H1 (cell line): ENCODE measurements at places on chromosomes 2 and 18.

DNA sequence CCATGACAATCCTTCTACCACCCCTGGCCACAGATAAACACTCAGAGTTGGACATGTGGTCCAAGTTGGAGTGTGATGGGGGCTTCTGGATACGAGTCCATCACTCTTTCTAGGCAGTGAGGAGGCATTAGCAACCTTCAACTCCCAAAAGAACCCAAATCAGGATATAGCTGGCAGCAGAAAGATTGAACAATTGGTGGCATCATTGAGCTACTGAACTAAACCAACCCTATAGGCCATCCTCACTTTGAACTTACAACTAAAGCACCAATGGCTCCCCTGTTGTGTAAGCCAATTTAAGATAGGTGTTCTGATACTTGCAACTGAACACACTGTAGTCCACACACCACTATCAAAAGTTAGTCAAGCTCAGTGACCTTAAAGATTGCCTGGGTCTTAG, 24.0 kb upstream of the MARCO start:
- no peak for DNase-seq

- DNase-seq: no peak
Observed at GRCh38 chr2:191968120-191968519, 121.2 kb upstream of the CAVIN2 start.

DNA sequence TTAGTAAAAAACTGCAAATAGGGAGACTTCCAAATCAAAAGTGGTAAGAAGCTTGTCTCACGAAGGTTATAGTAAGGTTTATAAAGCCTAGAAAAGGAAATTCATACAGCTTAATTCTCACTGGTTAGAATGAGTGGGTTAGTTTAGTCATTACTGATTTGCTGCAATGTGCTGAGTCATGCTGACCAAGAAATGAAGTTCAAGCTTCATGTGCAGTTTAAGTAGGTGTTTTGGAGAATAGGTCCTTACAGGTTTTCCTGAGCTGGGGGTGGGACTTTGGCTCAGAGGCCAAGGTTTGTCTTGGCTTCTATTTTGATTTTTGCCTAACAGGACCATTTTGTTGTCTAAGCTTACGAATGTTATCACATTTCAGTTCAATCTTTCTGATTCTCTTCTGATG, 15.1 kb downstream of the CLIP4 start:
- no peak for DNase-seq

DNA sequence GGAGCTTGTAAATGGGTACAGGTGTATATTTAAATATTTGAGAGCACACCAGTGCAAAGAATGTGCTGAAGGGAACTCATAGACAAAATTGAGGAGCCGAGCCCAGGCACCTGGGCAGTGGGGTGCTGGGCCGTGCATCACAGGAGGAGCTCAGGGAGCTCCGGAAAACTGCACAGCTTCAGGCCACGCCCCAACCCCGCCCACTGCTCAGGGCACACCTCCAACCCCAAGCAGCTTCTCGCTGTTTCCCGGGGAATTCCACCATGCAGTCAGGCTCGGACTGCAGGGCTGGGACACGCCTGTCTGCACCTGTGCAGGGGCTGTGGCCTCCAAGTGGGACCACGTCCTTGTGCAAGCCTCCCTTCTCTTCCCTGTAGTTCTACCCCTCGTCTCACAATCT, 243.0 kb downstream of the HDAC4 start:
- DNase-seq: no peak

DNA sequence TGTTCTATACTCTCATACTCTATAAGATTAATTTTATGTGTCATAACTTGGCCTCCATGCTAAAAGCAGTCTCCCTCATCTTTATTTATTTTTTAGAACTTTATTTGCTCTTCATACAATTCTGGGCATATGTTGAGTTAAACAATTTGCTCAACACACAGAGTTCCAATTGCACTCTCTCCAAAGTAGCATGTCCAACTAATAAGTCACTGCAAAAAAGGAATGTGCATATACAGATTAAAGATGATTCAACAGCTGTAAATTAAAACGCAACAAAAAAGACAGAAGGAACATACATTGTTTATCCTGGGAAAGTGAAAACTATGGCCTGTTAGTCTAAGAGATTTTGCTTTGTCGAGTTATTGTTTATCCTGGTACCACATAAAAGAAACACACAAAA, 277.7 kb upstream of the ACVR2A start:
- no peak for DNase-seq

DNA sequence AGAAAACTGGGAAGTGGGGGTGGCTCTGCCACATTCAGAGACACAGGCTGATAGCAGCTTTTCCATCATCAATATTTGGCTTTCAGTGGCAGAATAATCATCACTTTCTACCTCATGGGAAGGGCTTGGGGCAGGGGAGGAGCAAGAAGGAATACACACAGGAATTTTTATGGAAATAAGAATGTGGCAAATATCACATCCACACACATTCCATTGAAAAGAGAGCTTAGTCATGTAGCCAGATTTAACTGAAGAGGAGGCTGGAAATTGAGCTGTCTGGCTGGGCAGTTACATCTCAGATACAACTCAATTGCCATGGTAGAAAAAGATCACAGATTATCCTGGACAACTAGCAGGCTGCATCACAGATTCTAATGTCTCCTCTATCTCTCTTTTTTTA, 1474.0 kb upstream of the ACVR2A start:
- no peak for DNase-seq

- no peak for DNase-seq
Observed at GRCh38 chr2:54466870-54467269, 10.7 kb downstream of the SPTBN1 start.

DNA sequence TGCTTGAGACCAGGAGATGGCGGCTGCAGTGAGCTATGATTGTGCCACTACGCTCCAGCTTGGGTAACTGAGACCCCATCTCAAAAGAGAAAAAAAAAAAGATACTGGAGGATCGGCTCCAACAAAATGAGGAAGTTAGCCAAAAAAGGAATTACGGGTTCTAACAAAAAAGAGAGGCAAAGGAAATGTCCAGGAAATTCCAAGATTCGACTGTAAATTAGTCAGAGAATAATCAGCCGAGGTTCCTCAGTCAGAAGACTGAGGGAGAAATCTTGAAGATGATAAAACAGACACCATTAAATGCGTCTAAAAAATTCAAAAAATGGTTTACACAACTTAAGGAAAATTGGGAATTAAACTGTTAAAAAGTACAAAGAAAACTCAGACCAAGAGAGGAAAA, 89.5 kb downstream of the AAK1 start:
- DNase-seq: no peak

DNA sequence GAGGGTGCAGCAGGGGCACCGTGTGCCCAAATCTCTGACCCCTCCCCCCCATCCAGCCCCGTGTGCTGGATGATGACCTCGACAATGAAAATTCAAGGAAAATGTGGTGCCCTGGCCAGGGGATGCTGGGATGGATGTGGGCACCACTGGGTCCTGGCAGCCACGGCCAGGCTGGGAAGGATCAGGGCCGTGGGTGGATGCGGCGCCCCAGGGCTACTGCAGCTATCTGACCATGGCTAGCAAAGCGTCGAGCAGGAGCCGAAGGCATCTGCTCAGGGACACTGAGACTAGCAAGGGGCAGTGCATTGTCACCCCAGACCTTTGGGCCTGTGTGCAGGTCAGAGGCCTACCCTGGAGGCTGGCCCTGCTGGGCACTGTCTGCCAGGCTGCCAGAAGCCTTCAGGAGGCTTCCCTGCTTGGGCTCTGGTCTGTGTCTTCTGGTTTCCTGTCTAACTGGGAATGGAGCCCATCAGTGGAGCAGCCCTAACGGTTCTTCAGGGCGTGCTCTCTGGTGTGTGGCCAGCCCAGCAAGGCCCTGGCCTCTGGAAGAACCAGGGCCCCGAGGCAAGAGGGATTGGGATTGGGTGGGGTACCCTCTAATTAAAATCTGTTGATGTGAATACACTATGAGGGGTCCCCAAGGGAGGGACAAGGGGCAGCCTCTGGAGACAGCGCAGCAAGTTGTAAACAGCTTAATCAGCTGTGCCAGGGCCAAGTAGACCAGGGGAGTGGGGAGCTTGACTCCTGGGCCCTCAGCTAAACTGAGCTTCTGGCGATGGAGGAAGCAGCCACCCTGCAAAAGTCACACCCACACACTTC, 98.0 kb downstream of the STPG4 start:
- DNase-seq: no peak

DNA sequence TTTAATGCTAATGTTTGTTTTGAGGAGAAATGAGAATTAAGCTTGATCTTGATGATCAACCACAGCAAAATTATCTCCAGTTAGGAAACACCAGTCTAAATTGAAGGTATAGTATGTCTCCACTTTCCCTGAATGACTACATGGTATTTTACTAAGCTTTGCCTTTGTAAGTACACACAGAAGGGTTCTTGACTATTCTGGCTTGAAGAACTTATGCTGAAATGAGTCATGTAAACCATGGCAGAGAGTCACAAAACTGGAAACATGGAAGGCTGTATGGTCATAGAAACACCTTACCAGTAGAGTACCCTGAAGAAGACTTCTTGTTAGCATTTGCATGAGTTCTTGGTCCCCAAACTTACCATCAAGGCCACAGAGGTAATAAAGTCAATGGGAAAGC, 250.5 kb downstream of the SLC8A1 start:
- DNase-seq: no peak

GRCh38 chr2:107475859-107476258, 350.8 kb upstream of the RGPD4 start:
- DNase-seq: no peak

- peak; percentile 50 for DNase-seq
Observed at GRCh38 chr2:11155381-11156035, at the start of gene SLC66A3. TSS of gene SLC66A3 (plus strand) at chr2:11155467. CDS start at chr2:11155547, 80 bp downstream.

DNA sequence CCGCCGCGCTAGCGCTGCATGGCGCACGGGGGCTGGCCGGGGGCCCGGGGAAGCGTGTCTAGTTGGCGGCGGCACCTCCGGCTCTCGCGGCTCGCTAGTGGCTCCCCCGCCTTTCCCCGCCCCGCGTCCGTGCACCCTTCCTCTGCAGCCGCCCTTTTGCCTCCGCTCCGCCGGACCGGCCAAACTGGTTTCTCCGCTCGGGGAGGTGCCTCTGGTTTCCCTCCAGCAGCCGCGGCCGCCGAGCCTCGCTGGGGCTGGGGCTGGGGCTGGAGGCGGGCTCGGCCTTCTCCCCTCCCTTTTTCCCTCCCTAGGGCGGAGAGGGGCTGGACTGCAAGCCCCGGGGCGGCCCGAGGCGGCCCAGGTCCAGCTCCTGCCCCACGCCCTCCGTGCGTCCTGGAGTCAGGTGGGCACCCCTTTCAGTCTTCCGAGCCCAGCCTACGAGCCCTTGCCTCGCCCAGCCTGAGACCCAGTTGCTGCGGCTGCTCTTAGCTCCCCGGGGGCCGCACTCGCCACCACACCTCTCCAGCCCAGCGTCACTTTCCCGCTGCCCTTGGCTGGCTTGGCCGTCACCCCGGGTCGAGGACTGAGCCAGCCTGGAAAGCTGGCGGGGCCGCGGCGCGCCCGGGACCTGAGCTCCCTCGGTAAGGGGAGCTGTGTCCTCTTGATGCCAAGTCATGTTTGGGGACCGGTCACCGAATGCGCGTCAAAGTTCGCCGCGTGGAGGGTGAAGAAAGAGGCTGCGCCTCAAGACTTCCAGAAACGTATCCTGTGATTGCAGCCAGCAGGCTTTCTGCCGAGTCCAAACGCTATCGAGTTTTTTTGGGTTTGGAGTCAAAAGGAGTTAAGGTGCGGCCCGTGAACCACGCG, at the start of gene ATP8B1:
Gene ATP8B1, minus strand, starts transcription at position 213 of the 867 bp plus-strand sequence. CDS start 71,508 bp downstream, outside the sequence.
- DNase-seq: peak; percentile 56

- DNase-seq: no peak
Observed at GRCh38 chr2:238487652-238488346, 61.1 kb downstream of the ASB1 start.

GRCh38 chr2:12604341-12604740, 112.4 kb upstream of the TRIB2 start:
- DNase-seq: no peak

DNA sequence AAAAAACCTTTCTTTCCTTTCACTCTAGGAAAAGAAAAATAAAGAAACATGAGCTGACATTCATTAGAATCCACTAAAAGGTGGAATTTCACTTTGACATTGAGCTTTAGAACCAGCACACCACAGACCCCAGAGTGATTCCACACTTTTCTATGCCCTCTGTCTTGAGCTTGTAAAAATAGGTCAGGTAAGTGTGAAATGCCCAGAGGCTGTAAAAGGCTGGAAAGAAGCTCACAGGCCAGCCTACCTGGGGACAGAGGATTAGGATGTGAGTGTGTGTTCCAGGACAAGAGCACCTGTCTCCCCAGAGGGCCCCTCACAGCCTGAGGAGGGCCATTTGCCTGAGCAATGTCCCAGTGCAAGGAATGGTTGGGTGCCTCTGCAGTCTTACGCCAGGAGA, 56.3 kb upstream of the MYO3B start:
- no peak for DNase-seq

DNA sequence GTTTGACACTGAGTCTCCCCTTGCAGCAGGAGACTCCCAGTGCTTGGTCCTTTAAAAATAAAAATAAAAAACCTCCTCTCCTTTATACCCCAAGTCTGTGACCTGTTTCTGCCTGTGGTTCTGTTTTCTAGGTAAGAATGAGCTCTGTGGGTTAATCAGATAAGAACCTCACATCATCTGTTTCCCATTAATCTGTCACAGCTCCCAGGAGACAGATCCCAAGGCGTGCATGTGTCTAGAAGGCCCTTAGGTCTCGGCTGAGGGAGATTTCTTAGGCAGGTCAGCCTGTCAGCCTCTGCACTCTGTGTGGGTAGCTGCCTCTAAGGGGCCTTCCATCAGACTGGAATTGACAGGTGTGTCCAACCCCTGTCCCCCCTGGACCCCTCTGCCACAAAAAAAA, 80.7 kb downstream of the FHOD3 start:
- DNase-seq: no peak

- no peak for DNase-seq
Observed at GRCh38 chr2:173751245-173751975, 213.8 kb downstream of the SP3 start.

DNA sequence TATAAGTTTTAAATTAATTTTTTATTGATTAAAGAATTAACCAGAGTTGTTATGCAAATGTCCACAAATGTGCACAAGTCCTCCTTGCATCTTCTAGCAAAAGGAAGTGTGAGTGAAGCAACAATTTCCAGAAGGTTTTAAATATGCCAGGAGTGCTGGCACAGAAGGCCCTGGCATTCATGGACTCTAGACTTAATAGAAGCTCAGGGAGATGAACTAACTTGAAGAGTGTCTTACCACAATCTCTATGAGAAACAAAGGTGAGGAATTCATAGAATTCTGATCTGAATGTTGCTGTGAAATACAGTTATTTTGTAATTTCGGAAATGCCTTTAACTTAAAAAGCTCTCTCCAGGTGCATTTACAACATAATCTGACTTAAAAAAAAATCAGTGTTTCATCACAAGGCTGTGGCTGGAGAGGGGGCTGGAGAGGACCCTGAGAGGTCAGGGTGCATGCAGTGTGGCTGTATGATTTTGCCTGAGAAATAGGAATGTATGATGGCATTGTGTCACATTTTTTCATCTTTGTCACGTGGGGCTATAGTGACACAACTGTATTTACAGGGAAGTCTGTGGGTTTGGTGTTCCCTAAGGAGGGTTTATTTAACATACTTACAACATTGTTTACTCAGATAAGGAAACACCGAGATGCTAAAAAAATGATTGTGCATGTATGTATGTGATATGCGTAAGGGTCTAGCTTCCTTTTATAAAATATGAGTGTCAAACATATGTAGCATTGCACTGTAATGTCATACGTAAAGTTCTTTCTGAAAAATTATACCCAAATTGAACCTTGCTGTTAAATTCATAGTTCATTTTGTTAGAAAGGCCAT, 66.2 kb downstream of the MAP4K4 start:
- no peak for DNase-seq

GRCh38 chr2:100240386-100240785, 81.9 kb downstream of the LONRF2 start:
- DNase-seq: no peak

- no peak for DNase-seq
Observed at GRCh38 chr18:4599312-4599711, 144.2 kb upstream of the DLGAP1 start.

- DNase-seq: no peak
Observed at GRCh38 chr18:22170421-22171257, 1.2 kb downstream of the GATA6 start.

GRCh38 chr2:187338679-187339121, 109.4 kb downstream of the CALCRL start:
- no peak for DNase-seq
